ENCODE measurements at places on chromosomes 6 and 20.

- no peak for DNase-seq
Measured at GRCh38 chr6:75317503-75318206, 33.1 kb upstream of the TMEM30A start.

GRCh38 chr20:17611290-17611539 is 41.3 kb downstream of the DSTN start:
- DNase-seq, result no peak

GRCh38 chr6:127085181-127085580 is 33.3 kb upstream of the RSPO3 start:
- DNase-seq, result no peak

DNA sequence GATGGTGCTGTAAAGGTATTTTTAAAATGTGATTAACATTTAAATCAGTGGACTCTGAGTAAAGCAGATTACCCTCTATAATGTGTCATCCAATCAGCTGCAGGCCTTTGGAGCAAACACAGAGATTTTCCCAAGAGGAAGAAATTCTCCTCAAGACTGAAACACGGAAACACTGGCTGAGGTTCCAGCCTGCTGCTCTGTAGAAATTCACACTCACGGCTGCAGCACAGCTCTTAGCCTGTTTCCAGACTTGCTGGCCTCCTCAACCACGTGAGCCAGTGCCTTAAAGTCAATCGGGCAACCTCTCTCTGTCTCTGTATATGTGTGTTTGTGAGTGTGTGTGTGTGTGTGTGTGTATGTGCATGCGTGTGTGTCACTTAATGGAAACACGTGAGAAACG is 41.1 kb downstream of the PDE10A start:
- no peak for DNase-seq
